ENCODE measurements at places on chromosomes 5 and 9. TPM values are rescaled to one million over a fixed set of nuclear protein-coding genes. Genes with fewer than 3 reads are reported as not detected.

GRCh38 chr9:121750715-121751623, 99.5 kb downstream of the DAB2IP start:
- DNase-seq = no peak

FOXD4L6 gene
- not detected for total RNA-seq

- no peak for DNase-seq
These were observed 917.0 kb downstream of the CDH9 start for GRCh38 chr5:26121338-26121737.

CARD6 gene
- total RNA-seq = 0.33 TPM

CDX1 gene
- not detected for total RNA-seq

HACD4 gene
- not detected for total RNA-seq

WNT8A gene
- not detected for total RNA-seq

- DNase-seq = no peak
These were observed 2.9 kb downstream of the DUSP1 start for GRCh38 chr5:172768098-172768572.

Measured in OCI-LY7 (cell line).